Epithelial cell of proximal tubule (primary cell): ENCODE measurements at places on chromosomes 11 and 22. TPM values are rescaled to one million over a fixed set of nuclear protein-coding genes. Genes with fewer than 3 reads are reported as not detected.
A peak's percentile ranks its signal among the peaks of the same experiment; 100 is the strongest.

GRCh38 chr11:57428643-57429042 lies 1.7 kb upstream of the SLC43A3 start:
- DNase-seq: no peak

DNA sequence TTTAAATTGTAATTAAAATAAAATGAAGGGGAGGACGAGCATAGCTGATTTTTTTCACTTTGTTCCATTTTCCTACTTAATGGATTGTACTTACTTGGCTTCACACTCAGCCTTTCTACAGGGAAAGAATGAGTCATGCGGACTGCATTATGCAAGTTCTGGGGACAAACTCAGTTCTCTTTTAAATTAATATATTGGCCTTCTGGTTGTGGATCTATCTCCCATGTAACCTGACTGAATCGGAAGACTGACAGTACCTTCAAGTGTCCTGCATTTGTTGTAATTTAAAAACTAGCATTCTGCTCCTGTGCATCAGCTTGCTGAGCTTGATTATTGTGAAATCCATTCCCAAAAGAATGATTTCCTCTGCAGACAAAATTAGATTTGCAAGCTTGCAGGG lies 12.2 kb downstream of the OR8D1 start:
- DNase-seq: peak; percentile 6

GRCh38 chr22:18987765-18988164 lies 51.7 kb upstream of the PRODH start:
- no peak for DNase-seq

The ST14 gene
- 43.9 and 75.5 TPM in 2 replicates for total RNA-seq
